Activated CD4-positive, alpha-beta memory T cell treated with anti-CD3 and anti-CD28 coated beads for 36 hours (primary cell): ENCODE measurements at places on chromosomes 6 and 20.

DNA sequence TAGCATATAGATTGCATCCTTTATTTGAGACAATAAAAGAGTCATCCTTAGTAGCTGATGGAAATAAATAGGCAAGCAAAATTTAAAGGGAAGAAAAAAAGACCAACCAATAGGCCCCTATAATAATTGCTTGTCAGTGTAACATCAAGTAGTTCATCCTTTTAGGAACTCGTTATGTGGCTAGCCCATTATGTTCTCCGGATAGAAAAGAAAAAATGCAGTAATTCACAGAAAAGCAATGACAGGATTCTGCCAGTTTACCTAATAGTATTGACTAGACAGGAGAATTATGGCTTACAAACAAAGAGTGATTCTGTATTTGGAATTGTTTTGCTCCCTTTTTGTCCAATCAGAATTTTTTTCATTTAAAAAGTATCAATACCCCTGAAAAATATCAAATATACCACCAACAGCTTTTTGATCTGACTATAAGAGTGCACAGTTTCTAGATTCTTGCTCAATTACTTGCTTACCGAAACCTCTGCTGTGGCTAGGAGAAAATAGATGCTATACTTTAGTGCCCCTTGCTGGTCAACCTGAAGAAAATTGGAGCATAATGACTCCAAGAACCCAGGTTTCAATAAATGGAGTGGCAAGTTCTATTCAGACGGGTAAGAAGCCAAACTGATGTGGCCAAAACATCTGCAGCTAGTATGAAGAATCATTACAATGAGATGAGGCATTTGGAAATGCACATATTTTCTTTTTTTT is 91.5 kb upstream of the SASH1 start:
- no peak for DNase-seq

- peak; percentile 25 for DNase-seq
These were observed 1.4 kb upstream of the PM20D2 start for GRCh38 chr6:89144354-89144906.

GRCh38 chr6:24240380-24240928 is 114.4 kb downstream of the NRSN1 start:
- no peak for DNase-seq

- DNase-seq = peak; percentile 46
These were observed 10.2 kb downstream of the RPRD1B start for GRCh38 chr20:38043512-38044300.

GRCh38 chr6:16414205-16414604 is 175.8 kb downstream of the GMPR start:
- DNase-seq = peak; percentile 71

GRCh38 chr20:51372176-51372803 is 170.2 kb downstream of the NFATC2 start:
- DNase-seq = peak; percentile 74

DNA sequence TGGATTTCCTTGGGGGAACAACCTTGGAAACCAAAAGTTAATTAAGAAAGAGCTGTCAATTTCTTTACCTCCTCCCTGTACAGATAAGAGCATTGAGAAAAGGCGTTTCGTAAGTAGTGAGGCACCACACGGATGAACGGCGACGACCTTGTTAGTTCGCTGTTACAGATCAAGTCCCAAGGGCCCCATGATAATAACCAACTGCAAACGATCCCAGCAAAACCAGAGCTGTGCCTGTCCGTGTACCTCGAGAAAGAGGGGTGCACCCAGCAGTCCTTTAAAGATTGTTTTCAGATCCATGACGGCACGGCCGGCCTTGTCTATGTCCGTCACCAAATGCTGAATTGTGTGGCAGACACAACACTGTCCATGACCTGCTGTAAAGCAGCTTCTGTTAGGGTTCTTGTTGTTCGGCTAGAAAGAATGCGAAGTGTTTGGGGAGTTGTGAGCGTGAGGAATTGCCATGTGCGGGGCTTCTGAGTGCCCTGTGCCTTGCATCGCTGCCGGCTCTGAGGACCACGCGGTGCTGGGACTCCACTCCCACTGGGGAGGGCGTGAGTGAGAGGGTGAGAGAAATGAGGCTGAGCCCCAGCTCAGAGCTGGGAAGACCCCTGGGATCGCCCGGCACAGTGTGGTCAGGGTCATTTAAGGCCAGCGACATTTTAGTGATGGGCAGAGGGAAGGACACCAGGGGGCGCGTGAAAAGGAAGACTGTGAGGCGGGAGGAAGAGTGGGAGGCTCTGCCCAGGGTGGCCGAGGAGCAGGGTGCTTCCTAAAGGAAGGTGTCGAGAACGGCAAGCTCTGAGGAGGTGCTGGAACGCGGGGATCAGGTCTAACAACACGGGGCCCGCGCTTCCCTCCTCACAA is 136.8 kb upstream of the RPS6KA2 start:
- DNase-seq = no peak

GRCh38 chr6:156344491-156344890 is 432.7 kb upstream of the ARID1B start:
- no peak for DNase-seq
